ENCODE measurements at places on chromosomes 5 and 9.

DNA sequence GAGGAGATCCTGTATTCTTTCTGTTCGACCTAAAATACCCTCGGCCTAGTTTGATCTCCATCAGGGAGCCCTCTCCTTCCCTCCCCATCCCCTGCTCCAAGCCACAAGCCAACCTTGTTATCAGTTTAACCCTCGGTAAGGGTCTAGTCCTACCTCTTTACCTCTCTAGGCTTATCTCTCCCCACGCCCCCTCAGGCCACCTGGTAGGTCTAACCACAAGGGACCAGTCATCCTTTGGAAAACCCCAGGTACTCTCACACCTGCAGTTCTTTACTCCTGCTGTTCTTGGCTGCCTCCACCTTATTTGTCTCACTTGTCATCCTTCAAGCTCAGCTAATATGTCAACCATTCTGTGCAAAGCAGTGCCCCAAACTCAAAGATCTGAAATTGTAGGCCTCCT lies 78.7 kb downstream of the RAD23B start:
- DNase-seq: no peak

GRCh38 chr5:172533399-172534228 lies 79.3 kb upstream of the SH3PXD2B start:
- DNase-seq: no peak

- DNase-seq: no peak
Measured at GRCh38 chr5:123036391-123037103, at the start of gene PPIC. TSS of gene PPIC (minus strand) at chr5:123036725. CDS start at chr5:123036625, 100 bp downstream.

DNA sequence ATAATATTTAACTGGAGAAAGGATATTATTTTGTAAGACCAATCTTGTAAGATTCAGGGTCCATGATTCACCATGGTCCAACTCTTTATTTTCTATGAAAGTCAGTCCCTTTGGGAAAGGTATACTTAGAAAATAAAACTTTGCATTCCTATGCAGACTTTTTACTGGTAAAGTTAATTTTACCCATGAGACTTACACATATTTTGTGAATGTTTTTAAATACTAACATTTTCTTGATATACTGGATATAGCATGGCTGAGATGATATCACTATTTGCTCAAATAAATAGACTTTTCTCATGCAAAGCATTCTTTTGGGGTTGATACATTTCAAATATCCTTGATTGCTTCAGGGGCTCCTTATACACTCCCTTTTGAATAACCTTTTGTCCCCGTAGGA lies 512.1 kb downstream of the MAN2A1 start:
- no peak for DNase-seq

DNA sequence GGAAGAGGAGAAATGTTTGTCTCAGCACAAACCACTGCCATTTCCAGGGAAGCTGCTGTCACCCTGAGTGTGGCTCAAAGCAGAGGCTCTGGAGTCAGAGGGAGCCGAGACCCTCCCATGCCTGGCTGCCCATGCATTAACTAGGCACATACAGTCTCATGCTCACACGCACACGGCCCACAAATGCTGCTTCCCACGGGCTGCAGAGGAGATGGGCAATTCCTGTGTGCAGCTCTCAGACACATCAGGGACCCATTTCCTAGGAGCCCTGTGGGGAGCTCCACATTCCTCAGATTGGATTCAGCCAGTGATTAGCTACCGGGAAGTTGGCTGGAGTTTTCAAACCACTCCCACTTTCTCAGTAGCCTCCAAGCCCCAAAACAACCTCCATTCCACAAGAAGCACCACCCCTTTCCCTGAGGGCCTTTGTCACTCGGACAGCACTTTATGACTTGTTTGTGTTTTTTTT lies 9.1 kb upstream of the PTGES start:
- no peak for DNase-seq

GRCh38 chr5:11903121-11903613 lies 1.1 kb downstream of the CTNND2 start:
- DNase-seq: no peak

- no peak for DNase-seq
Measured at GRCh38 chr5:164504141-164504772, 998.8 kb downstream of the MAT2B start.

GRCh38 chr9:124274738-124275137 lies 17.0 kb downstream of the NEK6 start:
- DNase-seq: no peak

GRCh38 chr5:155844542-155844941 lies 482.4 kb upstream of the SGCD start:
- DNase-seq: no peak

DNA sequence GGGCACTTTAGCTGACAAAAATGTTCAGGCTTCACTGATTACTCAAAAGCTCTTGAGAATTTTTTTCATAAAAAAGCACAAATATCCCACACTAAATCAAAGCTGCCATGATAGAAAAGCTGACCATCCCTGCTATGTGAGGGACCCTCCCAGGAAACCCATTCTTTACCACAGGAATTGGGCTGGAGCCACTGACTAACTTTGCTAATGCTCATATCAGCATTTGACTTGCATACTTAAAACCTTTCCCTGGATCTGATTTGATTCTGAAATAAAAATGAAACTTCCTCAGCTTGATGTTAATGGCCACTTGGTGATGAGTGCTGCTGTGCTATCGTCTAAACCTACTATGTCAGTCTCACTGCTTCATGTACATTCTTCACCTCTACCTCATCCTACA lies 243.6 kb downstream of the PRELID2 start:
- no peak for DNase-seq

GRCh38 chr9:133715295-133715865 lies 22.8 kb downstream of the SARDH start:
- DNase-seq: no peak

DNA sequence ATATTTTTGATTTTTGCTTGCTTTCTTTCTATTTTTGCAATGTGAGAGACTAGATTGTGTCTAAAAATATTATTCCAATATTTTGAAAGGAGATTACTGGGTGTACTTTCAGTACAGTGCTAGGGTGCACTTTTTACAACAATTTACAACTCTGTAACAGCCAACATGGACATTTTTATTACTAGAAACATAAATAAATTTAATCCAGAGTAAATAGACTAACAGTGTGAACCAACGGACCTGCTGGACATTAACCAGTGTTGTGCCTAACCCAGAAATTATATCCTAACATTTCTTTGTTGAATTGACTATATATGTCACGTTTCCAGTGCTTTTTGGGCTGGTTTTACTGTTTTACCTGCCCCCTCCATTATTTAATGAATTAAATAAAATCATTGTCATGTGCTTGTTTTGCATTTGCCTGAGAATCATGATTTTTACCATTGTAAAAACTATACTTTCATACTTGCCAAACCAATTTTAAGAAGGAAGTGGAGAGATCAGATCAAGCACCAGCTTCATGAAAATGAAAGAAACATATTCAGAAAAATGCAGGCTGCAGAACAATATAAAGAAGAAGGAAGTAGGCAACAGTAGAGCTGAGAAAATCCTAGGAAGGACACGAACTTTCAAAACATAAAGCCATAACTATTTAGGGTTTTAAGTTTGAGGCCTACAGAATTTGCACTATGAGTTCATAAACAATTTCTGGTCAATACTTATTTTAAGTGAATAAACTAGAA lies 400.8 kb upstream of the PIK3R1 start:
- no peak for DNase-seq

All from activated CD4-positive, alpha-beta T cell treated with anti-CD3 and anti-CD28 coated beads for 24 hours (primary cell).